ENCODE measurements at places on chromosomes 11 and 22.
A peak's percentile ranks its signal among the peaks of the same experiment; 100 is the strongest.

- DNase-seq: no peak
These were observed 580 bp downstream of the DTX4 start for GRCh38 chr11:59172345-59173079.

DNA sequence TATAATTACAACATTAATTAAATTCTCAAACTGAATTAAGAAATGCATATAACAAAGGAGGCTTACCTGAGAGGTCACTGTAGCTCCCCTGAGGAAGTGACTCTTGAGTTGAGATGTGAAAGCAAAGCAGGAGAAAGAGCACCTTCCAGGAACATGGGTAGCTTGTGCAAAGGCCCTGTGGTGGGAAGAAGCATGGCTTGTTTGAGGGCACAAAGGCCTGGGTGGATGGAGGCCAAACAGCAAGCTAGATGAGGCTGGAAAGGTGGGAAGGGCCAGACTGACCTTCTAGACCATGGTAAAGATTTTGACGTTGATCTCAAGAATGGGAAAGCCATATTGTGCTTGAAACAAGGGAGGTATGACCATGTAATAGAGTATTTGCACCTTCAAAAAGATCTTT is 155.1 kb downstream of the PKNOX2 start:
- DNase-seq: no peak

GRCh38 chr11:117838901-117839300 is 14.4 kb upstream of the FXYD2 start:
- DNase-seq: no peak

DNA sequence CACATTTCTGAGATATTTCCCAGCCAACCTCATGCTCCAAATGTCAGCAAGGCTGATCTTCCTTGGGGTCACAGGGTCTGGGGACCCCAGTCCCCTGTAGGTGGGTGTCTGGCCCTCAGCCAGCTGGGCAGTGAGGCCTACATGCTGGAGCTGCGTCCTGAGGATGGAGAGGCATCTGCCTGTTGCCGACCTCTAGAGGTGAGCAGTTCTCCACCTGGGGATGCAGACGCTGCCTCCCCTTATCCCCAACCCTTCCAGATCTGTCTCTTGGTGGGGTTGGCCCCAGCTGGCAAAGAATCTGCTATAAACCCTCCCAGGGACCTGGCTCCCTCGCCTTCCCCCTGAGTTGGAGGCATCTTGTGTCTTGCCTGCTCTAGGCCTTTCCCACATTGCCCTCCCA is 79.6 kb downstream of the PKNOX2 start:
- no peak for DNase-seq

- no peak for DNase-seq
These were observed 8.4 kb downstream of the APLP2 start for GRCh38 chr11:130078080-130078479.

GRCh38 chr22:23059284-23059948 is 10.9 kb upstream of the GNAZ start:
- DNase-seq: no peak

GRCh38 chr11:63719987-63720386 is 38.7 kb downstream of the RTN3 start:
- DNase-seq: no peak

DNA sequence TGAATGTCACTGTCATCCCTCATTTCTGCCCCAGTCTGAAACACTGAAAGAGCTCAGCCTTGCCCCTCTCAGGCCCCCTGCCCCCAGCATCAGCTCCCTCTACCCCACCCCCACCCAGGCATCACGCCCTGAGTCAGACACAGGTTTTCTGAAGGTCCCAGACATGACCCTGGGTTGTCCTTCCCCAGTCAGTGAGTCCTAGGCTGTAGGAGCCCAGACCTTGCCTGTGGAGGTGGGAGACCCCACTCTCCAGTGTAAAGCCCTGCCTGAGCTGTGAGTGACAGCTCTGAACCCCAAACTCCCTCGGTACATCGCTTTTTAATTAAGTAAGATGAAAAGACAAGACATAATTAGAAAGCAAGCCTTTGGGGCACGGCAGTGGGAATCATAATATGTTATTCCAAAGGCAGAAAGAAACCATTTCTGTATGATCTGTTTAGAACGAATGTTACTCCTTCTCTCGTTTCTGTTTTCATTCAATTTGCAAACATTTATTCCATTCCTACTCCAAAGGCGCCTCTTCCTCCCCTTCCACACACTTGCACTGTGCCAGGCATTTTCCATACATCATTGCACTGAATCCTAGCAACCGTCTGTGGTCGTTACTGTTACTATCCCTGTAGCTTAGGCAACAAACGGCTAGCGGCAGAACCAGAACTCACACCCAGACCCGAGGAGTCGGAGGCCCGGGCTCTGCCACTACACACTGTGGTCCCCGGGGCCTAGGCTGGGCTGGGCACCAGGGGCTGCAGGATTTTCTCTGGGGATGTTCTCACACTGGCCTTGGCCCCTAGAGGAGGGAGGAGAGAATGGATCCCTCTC is 63.4 kb downstream of the CD6 start:
- DNase-seq: no peak

GRCh38 chr11:12497431-12497830 is 120.1 kb downstream of the PARVA start:
- DNase-seq: no peak

GRCh38 chr11:61797263-61797944 is 4.7 kb downstream of the FEN1 start:
- DNase-seq: peak; percentile 49

DNA sequence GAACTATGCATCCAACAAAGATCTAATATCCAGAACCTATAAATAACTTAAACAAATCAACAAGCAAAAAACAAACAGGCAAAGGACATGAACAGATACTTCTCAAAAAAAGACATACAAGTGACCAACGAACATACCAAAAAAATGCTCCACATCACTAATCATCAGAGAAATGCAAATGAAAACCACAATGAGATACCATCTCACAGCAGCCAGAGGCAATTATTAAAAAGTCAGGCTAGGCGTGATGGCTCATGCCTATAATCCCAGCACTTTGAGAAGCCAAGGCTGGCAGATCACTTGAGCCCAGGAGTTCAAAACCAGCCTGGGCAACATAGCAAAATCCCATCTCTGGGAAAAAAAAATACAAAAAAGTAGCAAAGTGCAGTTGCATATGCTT is 10.7 kb downstream of the SAA4 start:
- DNase-seq: no peak

DNA sequence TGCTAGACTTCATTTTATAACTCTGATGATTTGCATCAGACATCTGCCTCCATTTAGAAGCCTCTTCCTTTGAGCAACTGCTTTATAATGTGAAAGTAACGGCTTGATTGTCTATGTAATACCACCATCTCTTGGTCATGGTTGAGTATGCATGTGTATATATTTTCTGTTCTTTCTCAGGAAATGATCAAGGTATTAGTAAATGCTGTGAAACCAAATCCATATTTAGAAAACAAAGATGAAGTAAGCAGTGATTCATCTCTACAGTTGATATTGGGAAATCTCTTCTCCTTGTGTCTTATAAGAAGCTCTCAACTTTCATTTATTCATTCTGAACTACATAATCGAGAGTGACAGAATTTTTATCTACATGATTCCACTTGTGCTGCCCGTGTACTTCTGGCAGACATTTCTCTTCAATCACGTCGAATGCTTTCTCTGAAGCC is 104.6 kb upstream of the ANO3 start:
- DNase-seq: no peak

- no peak for DNase-seq
These were observed 26.3 kb downstream of the PDE2A start for GRCh38 chr11:72647882-72648281.

- no peak for DNase-seq
These were observed 37.4 kb downstream of the PDGFB start for GRCh38 chr22:39207141-39208012.

GRCh38 chr11:34588023-34588422 is 32.9 kb upstream of the EHF start:
- no peak for DNase-seq

DNA sequence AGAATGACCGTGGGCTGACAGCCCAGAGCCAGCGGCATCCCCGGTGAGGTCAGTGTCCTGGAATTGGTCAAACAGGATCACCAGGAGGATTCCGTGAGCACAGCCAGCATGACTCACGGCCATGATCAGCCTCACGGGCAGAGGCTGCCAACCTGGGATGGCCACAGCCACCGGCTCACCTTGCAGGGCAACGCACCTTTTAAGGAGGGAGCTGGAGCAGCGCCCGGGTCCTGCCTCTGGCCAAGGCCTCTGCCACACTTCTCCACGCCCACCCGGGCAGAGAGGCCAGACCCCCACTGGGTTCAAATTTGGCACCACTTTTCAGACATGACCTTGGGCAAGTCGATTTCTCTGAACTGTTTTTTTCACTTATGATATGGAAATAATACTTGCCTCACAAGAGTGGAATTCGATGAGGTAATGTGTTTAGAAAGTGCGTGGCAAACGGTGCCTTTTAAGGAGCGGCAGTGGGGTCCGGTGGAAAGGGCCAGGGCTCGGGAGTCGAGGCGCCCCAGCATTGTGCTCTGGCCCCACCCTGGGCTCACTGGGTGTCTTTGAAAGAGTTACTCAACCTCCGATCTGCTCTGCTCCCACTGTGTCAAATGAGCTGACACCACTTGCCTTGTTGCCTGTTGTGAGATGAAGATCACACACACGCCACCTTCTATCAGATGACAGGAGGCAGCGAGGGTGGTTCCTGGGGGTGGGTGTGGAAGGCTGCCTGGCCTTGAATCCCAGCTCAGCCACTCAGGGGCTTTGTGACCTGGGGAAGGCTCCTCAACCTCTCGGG is 16.0 kb downstream of the TXN2 start:
- no peak for DNase-seq

- no peak for DNase-seq
These were observed 17.0 kb downstream of the LAYN start for GRCh38 chr11:111557425-111558111.

- DNase-seq: no peak
These were observed 43.3 kb upstream of the SLC35C1 start for GRCh38 chr11:45761659-45762058.

GRCh38 chr11:44883277-44883676 is 67.4 kb downstream of the TP53I11 start:
- no peak for DNase-seq

- DNase-seq: no peak
These were observed 69.9 kb upstream of the SHANK2 start for GRCh38 chr11:71322192-71322735.

- no peak for DNase-seq
These were observed 24.1 kb upstream of the LRRC32 start for GRCh38 chr11:76694664-76695063.

DNA sequence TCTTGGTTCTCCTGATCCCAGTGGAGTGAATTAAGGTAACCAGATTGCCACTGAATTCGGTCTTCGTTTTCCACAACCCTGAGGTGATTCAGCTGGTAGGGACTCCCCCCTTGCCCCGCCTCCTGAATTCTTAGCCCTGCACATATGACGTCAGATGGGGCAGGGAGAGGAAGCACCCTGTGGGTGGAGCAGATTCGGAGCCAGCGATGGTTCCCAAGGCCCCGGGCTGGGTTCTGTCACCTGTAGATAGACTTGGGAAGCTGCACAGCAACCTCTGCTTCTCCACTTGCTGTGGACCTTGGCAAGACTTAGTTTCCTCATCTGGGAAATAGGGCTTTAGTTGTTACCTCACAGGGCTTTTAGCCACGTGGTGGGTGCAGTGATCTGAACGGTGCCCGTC is 67.8 kb downstream of the CTTN start:
- DNase-seq: no peak

- no peak for DNase-seq
These were observed 112.0 kb upstream of the PDGFD start for GRCh38 chr11:104275992-104276391.

DNA sequence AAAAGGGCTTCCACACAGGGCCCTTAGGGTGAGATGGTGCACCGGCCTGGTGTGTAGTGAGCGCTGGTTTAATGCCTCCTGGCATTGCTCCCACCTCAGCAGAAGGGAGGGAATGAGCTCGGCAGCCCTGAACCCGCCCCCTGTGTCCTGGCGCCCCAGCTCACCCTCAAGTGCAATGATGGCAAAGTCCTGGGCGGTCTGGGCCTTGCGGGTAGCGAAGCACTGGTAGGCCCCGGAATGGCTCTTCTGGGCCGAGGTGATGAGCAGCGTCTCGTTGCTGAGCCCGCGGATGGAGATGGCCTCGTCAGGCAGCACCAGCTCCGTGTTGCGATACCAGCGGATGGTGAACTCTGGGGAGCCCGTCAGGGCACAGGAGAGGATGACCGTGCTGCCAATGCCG is 193.3 kb downstream of the CEP164 start:
- DNase-seq: no peak

DNA sequence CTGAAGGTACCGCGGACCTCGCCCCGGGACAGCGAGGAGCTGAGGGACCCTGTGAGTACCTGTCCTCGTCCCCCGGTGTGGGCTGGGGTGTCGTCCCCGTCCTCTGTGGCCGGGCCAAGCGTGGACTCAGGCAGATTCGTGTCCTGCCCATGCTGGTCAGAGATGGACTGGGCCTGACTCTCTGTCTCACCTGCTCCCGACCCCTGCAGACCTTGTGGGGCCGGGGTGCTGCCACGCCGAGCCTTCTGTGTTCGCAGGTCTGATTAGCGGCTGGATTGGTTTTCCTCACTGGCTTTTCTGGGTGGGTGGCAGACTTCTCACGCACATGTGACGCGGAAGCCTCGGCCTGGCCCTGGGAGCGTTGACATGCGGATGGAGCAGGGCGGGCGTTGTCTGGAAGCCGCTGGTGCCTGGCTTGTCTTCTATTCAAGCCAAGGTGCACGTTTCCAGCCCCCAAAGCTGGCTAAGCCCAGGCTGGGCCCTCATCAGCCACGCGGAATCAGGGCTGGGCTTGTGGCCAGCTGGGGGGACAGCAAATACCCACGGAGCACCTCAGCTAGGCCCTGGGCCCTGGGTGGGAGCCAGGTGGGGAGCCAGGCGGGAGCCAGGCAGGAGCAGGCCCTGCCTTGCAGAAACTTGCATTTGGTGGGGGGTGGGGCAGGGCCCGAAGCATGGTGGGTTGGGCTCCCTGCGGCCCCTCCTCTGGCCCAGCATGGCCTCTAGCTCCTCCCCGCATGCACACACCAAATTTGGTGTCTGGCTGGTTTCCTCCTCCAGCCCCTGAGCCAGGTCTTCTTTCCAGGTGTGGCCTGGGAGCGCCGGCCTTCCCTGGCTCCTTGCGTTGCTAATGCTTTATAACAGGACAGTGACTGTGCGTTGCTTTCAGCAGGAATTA is 7.0 kb downstream of the GRAMD4 start:
- DNase-seq: no peak

DNA sequence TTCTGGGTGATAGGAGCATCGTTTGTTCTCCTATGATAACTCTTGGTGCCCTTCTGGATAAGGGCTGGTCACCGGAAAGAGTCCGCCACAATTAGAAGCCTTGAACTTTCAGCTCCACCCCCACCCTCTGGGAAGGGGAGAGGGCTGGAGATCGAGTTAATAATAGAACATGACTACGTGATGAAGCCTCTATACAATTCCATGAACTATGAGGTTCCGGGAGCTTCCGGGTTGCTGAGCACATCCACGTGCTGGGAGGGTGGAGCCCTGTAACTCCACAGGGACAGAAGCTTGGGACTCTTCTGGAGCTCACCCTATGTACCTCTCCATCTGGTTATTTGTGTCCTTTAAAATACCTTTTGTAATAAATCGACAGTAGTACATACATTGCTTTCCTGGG is 40.3 kb downstream of the ARHGAP42 start:
- no peak for DNase-seq

- DNase-seq: no peak
These were observed 704.0 kb downstream of the KCNA4 start for GRCh38 chr11:29312812-29313211.

GRCh38 chr11:130109386-130109785 is 39.7 kb downstream of the APLP2 start:
- no peak for DNase-seq

Measured in stimulated activated CD4-positive, alpha-beta T cell treated with anti-CD3 and anti-CD28 coated beads, Interleukin-4, amount 100 ng/mL, for 48 hours (primary cell).